Hippocampal formation (tissue), 2 donors: ENCODE measurements at places on chromosomes 4 and X.

DNA sequence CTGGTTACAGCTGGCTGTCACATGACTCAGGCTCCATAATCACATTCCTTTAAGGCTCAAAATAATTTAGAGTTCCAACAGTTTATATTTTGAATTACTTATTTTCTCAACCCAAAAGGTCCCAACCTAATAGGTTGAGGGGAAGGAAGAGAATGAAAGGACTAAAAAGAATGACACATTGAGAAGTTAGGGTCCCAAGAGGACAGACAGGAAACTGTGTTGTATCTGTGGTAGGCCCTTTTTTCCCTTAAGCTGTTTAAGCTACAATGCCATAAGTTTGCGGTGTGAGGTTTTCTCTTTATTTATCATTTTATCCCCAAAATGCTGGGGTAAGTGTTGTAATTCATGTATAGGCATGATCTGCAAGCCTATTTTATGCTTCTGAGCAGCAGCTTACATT lies 290.2 kb downstream of the ZNF674 start:
- no peak for DNase-seq

DNA sequence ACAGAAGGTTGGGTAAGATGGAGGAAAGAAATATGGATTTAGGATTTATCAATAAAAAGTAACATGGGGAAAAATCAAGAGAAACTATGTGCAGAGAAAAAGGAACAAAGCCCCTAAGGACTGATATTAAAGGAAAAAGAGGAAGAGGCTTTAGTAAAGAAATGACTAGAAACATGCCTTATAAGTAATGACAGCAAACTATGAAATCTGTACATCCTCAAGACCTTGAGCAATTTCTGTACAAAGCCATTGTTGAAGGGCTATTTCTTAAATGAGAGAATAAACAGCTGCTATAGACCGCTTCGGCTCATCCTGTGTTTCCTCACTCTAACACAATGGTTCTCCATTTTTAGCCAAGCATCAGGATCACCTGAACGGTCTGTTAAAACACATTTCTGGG lies 180.3 kb upstream of the ATOH1 start:
- no peak for DNase-seq

- no peak for DNase-seq
These were observed 334.5 kb downstream of the GALNTL6 start for GRCh38 chr4:172147687-172148086.

GRCh38 chrX:110161361-110161686 lies 156.6 kb downstream of the AMMECR1 start:
- no peak for DNase-seq

DNA sequence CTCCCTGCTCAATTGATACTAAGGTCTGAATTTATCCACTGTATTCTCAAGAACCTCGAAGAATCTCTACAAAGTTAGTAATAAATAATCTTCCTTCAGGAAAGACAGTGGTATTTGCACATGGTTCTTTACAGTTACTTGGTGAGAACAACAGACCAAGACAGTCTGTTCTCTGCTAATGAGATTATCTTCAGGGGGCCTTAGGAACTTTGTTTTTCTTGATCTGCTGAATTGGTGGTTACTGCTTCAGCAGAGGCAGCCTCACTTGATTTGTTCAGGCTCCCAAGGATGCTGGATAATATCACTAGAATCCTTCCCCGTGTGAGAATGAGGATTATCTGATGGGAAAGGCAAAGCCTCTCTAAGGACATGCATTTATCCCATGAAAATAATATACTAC lies 64.8 kb downstream of the CBR4 start:
- no peak for DNase-seq

DNA sequence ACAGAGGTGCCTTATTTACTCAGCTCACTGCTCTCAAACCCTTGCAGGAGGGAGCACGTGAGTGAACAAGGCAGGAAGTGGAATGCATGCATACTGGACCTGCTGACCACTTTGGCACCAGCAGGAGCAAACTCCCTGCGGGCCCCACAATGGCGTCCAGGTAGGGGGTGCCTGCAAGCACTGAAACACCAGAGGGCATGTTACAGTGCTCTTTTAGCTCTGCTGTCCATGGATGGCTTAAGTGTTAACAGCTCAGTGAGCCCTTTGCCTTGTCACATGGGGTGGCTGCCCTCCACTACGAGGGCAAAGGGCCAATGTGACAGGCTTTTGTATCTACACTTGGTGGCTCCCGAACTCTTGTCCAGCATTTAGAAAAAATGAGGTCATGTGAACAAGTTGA lies 199.5 kb upstream of the UGT8 start:
- DNase-seq = no peak

DNA sequence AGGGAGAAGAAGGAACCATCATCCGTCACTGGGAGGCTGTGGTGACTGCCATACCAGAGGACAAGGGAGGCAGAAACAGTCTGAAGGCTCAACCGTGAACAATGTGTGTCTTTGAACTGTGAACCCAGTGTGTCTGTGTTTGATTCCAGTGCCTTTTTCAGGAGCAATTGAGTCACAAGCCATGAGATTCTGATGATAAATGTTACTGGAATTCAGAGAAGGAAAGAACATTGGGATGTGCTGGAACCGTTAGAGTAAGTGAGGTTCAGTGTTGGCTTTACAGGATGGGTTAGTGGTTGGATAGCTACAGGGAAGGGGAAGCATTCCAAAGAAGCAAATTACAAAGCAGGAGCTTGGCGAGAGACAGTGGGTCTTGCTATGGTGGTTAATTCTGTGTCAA lies 464.4 kb downstream of the TRIML1 start:
- no peak for DNase-seq

GRCh38 chrX:130848763-130849162 lies 54.2 kb downstream of the ENOX2 start:
- DNase-seq = no peak

DNA sequence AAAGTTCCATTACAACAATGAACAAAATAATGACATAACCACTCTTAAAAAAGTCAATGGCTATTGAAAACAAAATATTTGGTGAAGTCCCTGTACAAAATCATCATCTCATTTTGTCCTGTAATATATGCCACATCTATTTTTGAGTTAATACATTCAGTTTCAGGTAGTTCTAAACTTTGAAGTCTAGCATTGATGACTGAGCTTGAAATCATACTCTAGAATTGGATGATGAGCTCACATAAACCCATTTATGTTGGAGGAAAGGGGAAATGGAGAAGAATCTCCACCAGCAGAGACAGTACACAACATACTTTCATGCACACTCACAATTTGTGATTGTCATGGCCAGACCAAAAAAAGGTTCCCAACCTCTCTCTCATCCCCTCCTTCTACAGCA lies 371.1 kb upstream of the NR3C2 start:
- no peak for DNase-seq

- DNase-seq = no peak
These were observed 47.7 kb downstream of the EVC start for GRCh38 chr4:5758741-5759140.

DNA sequence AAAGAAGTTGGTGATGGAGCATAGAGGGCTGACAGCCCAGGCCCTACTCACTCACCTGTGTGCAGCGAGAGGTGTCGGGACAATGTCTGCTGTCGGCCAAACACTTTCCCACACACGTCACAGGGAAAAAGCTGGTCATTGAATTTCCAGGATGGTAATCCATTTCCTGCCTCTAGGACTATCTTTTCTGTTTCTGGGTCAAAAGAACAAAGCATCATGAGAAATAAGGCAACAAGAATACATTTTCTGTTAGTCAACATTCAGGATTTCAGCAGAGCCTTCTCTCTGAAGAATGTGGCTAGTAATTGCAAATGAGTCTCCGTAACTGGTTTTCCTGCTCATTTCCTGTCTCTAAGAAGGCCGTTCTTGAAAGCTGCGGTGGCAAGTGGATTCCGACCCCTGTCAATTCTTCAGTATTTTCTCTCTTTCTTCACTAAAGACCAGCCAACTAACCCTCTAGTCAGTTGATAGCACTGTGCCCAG lies 99.4 kb downstream of the C4orf51 start:
- DNase-seq = no peak

GRCh38 chr4:74578329-74578728 lies 133.4 kb downstream of the AREG start:
- DNase-seq = no peak

DNA sequence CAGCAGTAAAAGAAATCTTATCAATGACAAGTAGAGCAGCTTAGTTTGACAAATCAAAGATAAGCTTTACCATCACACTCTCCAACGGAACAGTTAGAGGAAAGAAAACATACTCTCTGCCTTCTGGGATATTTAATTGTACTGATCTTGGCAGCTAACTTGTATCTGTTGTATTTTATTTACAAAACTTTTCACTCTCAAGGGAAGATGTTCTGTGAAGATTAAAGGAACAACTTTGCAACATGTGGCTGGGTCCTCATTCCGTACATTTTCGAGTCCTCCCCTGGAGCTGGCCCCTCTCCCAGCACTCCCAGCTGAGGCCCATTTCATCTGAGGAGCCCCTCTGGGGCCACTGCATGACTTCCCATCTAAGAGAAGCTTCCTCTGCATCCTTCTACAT lies 74.4 kb downstream of the RPS3A start:
- no peak for DNase-seq

GRCh38 chr4:185708348-185708747 lies 103.6 kb downstream of the SORBS2 start:
- no peak for DNase-seq

- no peak for DNase-seq
These were observed 25.5 kb downstream of the INTS12 start for GRCh38 chr4:105683038-105683437.

DNA sequence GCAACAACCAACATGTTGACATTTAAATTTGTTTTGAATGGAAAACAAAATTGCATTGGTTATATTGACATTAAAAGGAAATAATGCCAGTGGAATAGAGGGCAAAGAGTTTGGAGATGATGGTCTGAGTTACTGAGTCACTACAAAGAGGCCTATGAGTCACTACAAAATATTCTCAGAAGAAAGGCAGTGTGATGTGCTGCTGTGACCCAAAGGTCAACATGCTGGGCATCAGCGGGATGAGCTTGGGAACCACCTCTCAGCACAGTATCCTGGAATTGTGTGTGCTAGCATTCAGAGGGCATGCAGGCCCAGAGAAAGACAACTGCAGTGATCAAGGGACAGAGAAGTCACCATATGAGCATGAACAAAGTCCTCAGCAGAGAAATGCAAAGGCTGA lies 2.8 kb downstream of the CMC4 start:
- no peak for DNase-seq

DNA sequence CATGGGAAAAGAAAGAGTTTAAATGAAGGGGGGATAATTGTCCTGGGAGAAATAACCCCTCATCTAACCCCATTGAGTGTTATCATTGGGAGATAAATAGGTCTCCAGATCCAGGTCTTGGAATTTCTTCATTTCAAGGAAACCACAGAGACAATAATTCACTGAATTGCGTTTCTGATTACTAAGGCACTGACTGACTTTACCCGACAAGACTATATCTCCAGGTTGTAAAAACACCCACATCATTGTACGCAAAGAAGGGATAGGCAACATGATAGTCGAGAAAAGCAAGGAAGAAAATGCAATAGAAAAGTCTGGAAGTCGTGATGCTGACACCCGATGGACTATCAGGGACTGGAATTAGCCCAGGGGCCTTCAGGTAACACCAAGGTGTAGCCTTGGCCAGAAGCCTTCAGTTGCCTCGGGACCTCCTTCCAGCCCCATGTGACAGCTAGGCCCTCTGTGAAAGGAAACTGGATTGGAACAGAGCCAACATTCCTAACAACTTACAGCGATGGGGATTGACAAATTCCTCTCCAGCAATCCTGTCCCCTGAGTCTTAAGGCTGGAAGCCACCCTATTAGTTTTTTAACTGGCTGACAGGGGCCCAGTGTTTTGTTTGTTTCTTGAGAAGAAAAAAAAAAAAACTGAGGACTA lies 46.5 kb upstream of the RAB9B start:
- DNase-seq = no peak

DNA sequence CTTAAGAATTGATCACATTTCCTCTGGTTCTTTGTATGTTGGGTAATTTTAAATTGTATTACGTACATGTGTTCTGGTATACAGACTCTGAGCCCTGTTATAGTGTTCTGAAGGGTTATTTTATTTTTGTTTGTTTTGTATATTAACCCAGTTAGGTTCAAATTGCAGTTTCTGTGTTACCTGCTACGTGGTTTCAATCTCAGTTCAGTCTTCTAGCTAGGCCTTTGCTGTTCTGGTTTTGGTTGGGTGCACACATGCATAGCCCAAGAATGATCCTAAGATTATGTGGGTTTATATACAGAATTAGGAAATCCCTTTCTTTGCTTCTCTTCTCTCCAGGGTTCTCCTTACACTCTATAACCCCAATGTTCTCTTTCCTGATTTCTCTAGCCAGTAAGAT lies 161.0 kb downstream of the PPP1R2C start:
- DNase-seq = no peak

GRCh38 chr4:139084804-139085093 lies 69.2 kb downstream of the NOCT start:
- DNase-seq = no peak

DNA sequence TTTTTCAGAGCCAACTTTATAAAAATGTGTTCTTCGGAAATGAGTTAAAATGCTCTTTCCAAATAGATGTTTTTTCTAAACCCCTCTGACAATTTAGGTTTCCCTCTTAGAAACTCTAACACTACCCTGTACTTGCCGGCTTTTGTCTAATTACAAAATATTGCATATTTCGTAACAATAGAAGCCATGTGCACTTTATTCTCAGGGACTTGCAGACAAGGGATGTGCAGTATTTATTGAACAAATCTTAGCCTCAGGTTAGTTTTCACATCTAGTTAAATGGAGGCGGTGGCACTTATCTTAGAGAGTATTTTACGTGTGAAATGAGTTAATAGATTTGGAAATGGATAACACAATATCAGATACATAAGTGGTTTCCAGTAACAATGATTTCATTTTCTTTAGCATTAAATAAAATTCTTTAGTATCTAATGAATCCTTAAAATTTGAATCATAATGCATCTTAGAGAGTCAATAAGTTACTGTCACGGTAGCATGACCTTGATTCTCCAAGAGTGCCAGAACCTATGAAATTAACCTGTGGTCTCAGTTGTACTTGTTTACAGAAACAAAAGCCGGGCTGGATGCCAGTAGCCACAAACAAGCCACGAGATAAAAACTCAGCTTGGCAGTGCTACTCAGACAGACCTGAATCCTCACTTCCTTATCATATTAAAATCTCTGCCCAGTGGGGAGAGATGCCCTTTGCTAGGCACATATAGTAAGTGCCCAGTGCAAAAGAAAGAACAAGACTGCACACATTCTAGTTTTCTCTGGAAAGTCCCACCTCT lies 772 bp upstream of the PABPC4L start:
- no peak for DNase-seq

DNA sequence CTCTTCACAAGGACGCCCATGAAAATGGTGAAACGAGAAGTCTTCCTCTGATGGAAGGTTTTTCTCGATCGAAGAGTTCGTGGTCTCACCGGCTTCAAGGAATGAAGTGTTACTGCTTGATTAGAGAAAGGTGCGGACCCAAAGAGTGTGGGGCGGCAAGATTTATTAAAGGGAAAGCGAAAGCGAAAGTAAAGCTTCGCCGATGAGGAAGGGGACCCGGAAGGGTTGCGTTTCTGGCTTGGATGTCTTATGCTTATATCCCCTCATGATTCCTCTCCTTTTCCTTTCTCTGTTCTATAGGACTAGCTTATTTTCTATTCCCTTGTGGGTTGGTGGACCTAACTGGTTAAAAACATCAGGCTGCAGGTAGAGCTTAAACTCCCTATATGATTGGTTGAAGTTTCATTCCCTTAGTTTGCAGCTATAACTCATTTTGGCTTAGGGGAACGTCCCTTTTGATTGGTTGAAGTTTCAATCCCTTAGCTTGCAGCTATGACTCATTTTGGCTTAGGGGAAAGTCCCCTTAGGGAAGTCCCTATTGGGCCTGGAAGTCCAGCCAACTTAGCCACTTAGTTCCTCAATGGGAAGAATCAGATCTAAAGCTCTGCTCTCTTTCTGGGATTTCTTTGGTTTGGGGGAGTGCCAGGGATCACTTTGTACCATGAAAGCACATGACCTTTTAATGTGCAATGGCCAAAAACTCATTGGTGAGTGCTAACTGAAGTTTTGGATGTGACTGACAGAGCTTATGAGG lies 1025.0 kb upstream of the PCDH10 start:
- DNase-seq = no peak
